MM.1S (cell line): ENCODE measurements at places on chromosomes 11 and 22.
A peak's percentile ranks its signal among the peaks of the same experiment; 100 is the strongest.

DNA sequence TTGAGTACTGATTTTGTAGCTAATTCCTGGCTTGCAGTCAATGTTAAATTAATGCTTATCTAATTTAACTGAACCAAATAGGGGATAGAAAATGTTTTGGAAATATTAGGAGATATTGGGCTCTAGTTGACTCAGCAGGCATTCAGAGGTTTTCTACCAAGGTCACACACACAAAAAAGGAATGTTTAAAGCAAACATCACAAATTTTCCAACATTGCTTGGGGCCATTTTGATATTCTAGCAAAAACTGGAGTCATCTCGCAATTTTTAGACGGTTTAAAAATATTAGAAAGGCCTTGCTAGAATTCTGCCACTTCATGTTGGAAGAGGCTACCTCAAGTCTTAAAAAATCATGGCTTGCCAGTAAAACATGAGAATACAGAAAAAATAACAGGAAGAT lies 2082.1 kb upstream of the RAG2 start:
- no peak for DNase-seq

GRCh38 chr11:10462746-10463300 lies 7.8 kb downstream of the AMPD3 start:
- no peak for DNase-seq

DNA sequence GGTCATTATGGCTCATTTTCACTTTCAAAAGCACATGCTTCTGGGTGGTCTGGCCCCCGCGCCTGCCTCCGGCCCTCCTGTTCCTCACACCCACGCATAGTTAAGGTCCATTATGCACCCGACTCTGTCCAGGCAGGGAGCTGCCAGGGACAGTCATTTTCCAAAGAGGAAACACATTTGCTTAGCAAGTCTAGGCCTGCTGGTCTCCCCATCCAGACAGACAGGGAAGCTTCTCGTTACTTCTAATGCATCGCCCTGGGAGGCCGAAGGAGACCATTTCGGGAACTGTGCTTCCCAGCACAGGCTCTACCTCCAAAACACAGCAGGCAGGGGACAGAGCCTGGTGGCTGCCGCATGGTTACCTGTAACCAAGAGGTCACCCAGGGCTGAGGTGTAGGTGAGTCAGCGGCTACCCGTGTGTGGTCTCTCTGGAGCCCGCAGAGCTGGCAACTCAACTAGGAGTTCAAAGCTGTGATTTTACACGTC lies 87.1 kb upstream of the SHANK2 start:
- no peak for DNase-seq

DNA sequence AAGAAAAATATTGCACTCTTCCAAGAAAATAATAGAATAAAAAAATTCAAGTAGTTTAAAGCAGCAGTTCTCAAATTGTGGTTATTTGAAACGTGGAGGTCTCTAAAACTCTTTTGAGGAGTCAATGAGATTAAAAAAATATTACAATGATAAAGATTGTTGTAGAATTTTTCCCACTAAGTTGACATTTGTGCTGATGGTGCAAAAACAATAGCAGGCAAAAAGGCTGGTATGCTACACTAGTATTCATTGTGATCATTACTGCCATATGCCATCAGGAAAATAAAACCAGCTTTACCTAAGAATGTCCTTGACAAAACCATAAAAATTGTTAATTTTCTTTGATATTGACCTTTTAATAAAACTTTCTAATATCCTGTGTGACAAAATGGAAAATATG lies 505.2 kb upstream of the ANO5 start:
- no peak for DNase-seq

- no peak for DNase-seq
Measured at GRCh38 chr11:6320411-6321155, at the start of gene CAVIN3. CAVIN3 (minus strand) TSS chr11:6320501; CDS start chr11:6320476, 25 bp downstream.

- DNase-seq = no peak
Measured at GRCh38 chr11:132962041-132962440, 570.3 kb downstream of the OPCML start.

- DNase-seq = peak; percentile 89
Measured at GRCh38 chr11:92830377-92831155, 138.9 kb upstream of the MTNR1B start.

GRCh38 chr22:22161924-22162851 lies 82.4 kb upstream of the VPREB1 start:
- DNase-seq = peak; percentile 90

DNA sequence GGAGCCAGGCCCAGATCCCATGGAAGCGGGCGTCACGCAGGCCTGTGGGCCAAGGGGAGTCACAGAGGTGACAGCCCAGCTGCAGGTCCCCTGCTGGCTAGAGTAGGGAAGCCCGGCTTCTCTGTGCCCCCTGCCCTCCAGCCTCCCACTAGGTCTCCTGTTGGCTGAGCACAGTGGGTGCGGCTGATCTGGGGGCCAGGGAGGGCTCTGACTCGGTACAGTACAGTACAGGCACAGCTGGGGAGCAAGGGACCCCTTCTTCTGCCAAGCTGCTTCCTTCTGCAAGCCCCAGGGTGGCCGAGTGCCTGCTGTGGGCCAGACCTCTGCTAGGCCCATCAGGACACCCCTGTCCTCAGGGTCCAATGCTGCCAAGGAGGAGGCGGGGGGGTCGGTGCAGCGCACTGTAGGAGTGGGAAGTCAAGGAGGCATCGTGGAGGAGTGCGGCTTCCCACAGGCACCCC lies 10.1 kb downstream of the SUSD2 start:
- DNase-seq = no peak

DNA sequence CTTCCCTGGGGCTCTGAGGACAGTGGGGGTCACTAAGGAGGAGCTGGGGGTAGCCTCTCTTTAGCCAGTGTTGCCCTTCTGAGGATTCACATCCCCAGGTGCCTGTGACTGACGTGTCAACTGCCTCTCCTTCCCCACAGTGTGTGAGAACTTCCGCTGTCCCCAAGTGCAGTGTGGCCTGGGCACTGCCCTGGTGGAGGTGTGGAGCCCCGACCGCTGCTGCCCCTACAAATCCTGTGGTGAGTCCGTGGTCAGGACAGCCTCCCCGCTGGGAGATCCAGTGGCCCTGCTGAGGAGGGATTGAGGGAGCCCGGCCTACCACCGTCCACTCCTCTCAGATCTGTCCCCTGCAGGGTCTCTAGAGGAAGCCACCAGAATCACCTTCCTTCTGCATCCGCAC lies 81.1 kb upstream of the MYOD1 start:
- no peak for DNase-seq

- no peak for DNase-seq
Measured at GRCh38 chr22:37855462-37855861, 6.2 kb downstream of the EIF3L start.

GRCh38 chr11:46686886-46687795 lies 13.3 kb downstream of the ARHGAP1 start:
- DNase-seq = no peak
